ENCODE measurements at places on chromosomes 11 and 22.

DNA sequence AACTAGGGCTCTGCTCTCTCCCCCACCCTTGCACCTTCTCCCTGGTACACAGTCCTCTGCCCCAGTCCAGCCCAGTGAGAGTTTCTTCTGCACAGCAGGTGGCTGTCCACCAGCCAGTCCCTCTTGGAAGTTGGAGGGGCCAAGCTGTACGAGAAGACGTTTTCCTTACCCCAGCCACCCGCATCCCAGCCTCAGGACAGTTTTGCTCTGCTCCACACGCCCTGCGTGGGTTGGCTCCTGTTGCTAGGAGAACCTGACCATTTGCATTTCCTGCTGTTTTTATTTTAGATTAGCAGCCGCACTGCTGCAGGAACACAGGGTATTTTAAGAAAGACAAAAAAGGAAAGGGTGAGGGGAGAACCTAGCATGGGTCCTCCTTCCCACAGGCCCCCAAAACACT, 17.6 kb upstream of the NRGN start:
- no peak for DNase-seq

DNA sequence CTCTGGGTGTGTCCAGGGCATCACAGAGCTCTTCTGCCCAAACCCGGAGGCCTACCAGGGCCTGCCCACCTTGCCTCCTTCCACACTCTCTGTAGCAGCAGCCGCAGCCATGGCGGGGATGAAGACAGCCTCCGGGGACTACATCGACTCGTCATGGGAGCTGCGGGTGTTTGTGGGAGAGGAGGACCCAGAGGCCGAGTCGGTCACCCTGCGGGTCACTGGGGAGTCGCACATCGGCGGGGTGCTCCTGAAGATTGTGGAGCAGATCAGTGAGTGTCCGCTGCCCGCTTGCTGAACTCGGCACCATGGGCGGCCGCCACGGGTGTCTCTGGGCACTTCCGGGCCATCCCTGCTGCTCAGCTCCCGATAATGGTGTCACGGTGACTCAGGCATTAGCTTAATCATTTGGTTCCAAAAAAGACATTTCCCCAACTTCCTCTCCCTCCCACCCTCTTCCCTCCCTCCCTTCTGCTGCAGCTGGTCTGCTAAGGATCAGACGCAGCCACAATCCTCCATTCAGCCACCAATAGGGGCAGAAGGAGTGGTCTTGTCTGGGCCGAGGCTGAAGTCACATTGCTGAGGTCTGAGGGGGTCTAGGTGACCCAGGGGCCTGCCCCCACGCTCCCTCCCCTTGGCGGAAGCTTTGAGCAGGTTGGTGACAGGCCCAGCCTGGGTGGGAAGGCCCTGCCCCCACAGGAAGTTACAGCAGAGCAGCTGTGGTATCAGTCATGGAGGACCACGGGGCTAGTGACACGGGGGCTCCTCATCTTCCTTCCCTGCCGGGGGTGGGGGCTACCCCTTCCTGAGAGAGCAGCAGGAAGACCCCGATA, 950 bp downstream of the FERMT3 start:
- DNase-seq: peak; percentile 79

DNA sequence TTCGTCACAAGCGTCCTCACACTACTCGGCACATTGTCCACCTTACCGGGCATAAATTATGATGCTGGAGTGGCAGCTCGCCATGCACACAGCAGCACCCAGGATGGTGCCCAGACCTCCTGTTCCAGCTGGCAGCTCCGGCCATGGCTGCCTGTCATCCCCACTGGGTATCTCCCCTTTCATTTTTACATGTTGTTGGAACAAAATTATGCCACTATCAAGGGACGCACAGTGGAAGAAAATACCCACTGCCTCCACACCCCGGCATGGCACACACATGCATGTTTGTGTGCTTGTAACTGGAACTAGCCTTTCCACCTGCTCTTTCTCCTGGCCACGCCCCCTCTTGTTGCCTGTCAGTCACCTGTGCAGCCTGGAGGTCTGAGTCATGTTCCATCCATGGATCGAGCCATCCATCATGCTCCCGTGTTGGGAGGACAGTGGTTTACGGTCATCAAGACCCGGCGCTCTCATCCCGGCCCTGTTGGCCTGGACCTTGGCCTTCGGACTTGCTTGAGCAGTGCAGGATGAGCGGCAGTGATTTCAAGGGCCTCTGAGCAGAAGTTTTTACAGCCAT, 1069.6 kb downstream of the BRD1 start:
- no peak for DNase-seq

GRCh38 chr22:41857155-41857859, 24.4 kb downstream of the SREBF2 start:
- peak; percentile 86 for DNase-seq

DNA sequence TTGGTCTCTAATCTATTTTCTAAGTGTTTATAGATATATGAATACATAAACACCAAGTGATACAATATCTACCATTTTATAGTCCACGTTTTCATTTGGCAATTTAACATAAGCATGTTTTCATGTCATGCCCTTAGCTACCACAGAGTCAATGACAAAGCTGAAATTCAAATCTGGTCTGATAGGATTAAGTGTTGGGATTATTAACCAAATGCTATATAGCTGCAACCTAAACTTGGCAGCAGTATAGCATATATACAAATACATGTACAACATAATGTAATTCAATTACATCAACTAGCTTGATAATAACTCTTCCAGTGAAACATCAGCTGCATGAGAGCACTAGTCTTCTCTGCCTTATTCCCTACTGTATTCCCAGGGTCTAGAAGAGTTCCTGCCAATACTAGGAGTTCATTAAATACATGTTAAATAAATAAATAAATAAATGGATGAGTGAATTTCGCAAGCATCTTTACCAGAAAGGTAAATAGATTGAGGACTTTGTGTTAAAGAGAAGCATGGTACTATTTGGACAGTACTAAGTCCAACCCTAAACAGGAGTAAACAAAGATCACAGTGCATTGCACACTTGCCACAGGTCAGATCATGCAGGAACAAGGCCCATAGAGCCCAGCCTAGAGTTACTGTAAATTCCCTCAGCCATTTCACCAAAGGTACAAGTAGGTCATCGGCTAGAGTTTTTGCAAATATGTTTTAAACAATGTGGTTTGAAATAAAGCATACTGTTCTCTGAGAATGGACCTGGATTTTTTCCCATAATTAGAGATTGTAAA, 12.8 kb downstream of the SAA4 start:
- DNase-seq: no peak

- no peak for DNase-seq
These were observed 5.6 kb downstream of the PTDSS2 start for GRCh38 chr11:455566-456147.
